ENCODE measurements at places on chromosomes 3 and 15.
A peak's percentile ranks its signal among the peaks of the same experiment; 100 is the strongest.

GRCh38 chr3:151152455-151153079 is 50.4 kb downstream of the GPR171 start:
- DNase-seq = no peak

GRCh38 chr3:52144034-52144795 is 10.0 kb downstream of the POC1A start:
- DNase-seq = peak; percentile 88

DNA sequence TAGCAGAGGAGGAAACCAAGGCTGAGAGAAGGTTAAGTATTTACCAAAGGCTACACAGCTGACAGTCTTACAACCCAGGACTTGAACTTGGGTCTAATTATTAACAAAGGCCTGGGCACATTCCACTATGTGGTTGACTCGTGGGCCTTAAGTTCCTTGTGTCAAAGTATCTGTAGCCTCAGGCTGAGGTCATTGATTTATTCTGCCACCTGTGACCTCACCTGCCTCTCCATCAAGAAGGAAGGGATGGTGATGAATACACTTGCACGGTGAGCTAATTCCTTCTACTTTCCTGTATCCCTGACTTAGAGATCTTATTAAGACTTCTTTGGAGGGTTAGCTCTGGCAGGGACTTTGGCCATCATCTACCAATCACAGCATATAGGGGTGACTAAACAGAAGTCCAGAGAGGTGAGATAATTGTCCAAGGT is 19.9 kb upstream of the LRRC58 start:
- no peak for DNase-seq

GRCh38 chr3:152518346-152518745 is 249.6 kb downstream of the MBNL1 start:
- no peak for DNase-seq

- DNase-seq = no peak
Observed at GRCh38 chr3:129382366-129382765, 46.1 kb downstream of the EFCAB12 start.

- DNase-seq = peak; percentile 88
Observed at GRCh38 chr15:72230197-72231065, 559 bp downstream of the PKM start.

- no peak for DNase-seq
Observed at GRCh38 chr15:50057905-50058639, 61.0 kb downstream of the ATP8B4 start.

- no peak for DNase-seq
Observed at GRCh38 chr3:122948408-122948807, 79.2 kb downstream of the SEMA5B start.

DNA sequence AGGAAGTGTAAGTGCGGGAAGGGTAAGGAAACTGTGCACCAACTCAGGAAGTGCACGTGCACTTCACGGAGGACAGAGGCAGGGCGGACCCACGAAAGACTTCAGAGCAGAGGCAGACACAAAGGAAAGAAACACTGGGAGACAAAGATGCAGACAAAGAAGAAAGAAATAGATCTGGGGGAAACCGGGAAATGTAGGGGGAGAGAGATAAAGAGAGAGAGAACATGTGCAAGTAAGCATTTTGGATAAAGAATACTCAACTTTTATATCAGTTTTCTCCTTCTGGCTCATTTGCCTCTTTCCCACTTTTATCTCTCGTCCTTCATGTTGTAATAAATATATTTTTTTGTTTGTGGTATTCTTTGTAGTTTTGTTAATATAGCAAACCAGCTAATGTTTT is 204.2 kb downstream of the WDR72 start:
- DNase-seq = no peak

GRCh38 chr15:51368751-51369450 is 27.4 kb downstream of the GLDN start:
- no peak for DNase-seq

GRCh38 chr15:89104172-89104564 is 15.9 kb downstream of the ABHD2 start:
- no peak for DNase-seq

- no peak for DNase-seq
Observed at GRCh38 chr3:48697952-48698351, 12.2 kb upstream of the NCKIPSD start.

GRCh38 chr3:13172644-13173013 is 99.4 kb upstream of the IQSEC1 start:
- DNase-seq = no peak

DNA sequence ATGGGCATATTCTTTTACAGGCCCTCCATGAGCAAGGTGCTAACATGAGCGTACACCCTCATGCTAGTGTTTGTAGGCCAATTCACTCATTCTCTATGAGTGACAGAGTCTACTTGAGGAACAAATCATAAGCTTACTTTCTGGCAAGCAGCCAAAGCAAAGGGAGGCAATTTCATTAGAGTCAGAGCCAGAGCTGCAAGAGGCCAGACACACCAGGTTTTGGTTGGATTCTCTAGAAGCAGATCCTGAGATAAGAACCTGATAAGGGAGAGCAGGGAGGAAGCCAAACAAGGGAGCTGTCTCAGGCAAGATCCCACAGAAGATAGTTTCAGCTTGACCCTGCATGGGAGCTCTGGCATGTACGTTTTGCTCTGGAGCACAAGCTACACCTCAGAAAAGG is 214.1 kb upstream of the CTNNB1 start:
- DNase-seq = no peak

DNA sequence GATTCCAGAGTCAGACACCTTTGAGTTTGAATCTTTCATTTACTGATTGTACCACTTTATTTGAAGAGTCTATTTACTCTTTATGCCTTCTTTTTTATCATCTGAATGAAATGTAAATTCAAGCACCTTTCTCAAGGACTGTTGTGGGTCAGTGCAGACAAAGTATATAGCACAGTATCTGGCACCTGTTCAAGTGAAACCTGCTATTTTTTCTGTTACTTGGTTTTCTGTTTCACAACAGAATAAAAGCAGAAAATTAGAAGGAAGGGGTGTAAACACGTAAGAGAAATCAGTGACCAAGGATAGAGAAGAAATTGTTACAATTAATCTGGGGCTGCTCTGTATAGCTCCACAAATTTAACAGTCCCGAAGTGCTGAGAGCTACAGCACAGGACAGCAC is 357.4 kb downstream of the RSL24D1 start:
- no peak for DNase-seq

DNA sequence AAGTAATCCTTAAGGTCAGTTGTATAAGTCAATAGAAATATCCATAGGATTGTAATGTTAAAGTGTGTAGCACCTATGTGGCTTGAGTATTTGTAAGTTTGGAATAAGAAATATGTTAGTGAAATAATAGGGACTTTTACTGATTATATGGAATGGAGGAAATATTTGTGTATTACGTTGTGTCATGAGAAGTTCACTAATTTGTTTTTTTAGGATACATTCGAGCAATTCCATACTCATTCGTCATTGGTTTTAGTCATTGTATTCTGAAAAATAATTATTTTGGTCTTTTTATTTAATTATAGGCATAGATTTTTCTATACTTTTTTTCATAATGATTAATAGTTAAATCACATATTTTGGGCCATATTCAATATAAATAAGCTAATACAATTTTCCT is 21.0 kb downstream of the MBNL1 start:
- no peak for DNase-seq

GRCh38 chr3:5301651-5302297 is 114.3 kb downstream of the EDEM1 start:
- no peak for DNase-seq

DNA sequence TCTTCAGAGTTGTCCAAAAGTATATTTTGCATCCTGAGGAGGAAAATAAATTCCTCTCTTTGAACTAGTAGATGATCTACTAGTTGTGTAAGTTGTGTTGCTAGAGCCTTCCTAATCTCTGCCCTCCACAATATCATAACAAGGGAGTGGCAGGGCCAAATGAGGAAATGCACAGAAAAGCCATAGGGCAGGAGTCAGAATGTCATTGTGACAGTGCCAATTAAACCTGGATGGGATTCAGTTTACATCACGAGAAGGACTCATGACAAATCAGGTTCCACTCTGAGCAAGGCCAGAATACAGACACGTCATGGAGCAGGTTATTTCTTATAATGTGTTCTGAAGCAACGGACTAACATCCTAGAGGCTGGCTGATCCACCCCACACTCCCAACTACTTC is 483.2 kb downstream of the CNTN6 start:
- no peak for DNase-seq

- no peak for DNase-seq
Observed at GRCh38 chr3:96619475-96619874, 194.9 kb upstream of the EPHA6 start.

- peak; percentile 62 for DNase-seq
Observed at GRCh38 chr15:85408270-85408746, 27.9 kb downstream of the AKAP13 start.

DNA sequence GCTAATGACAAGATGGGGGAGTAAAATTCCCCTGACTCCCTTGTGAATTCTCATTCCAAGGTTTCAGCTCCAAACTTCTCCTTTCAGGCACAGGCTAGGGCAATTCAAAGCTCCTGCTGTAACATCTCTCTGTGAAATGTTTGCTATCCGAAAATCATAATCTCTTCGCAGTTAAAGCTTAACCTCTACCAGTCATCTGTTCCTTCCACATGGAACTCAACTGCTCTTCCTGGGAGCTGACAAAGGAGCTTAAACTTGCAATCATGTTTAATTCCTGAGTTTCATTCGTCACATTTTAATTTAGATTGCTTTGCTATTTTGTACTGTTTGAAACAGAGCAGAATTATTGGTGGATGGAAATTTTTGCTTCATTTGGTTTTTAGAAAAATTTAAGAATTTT is 328.6 kb downstream of the AGBL1 start:
- no peak for DNase-seq

GRCh38 chr3:170476291-170476690 is 57.6 kb downstream of the CLDN11 start:
- no peak for DNase-seq

DNA sequence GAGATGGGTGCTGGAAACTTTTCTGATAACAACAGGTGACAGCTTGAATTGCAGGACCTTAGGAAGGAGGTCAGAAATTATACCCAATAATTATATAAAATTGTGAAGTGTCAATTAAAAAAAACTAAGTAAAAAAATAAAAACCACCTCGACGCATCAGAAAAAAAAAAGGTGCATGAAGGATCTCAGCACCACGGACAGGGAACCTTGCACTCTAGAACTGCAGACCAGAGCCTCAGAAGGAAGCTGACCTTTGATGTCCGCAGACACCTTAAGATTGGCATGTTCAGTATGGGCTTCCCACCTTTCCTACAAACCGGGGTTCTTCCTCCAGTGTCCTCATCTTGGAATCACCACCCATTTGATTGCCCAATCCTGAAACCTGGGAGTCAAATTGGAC is 60.9 kb downstream of the SCN10A start:
- no peak for DNase-seq

- no peak for DNase-seq
Observed at GRCh38 chr3:43190670-43191069, 84.8 kb upstream of the POMGNT2 start.

DNA sequence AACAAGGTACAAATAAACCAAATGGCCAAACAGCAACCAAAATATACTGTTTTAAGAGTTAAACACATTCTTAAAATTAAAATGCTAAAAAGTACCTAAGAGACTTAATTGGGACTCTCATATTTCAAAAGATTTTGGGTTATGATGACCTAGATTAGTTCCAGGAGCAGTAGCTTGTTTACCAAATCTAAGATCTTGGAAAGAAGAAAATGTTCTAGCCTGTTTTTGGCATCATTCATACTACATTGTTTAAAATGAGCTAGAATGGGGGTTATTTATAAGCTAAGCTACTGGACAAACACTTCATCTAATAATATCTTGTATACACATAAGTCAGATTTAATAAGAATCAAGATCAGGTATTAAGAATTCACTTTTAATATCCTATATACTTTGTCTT is 22.8 kb downstream of the ATOSA start:
- DNase-seq = no peak

DNA sequence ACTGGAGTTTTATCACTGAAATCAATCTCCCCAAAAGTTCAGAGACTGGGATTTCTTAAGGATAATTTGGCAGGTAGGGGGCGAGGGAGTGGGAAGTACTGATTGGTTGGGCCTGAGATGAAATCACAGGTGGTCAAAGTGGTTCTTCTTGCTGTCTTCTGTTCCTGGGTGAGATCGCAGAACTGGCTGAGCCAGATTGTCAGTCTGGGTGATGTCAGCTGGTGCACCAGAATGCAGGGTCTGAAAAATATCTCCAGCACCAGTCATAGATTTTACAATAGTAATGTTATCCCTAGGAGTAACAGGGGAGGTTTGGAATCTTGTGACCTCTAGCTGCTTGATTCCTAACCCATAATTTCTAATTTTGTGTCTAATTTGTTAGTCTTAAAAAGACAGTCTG is 86.7 kb upstream of the SLC25A36 start:
- DNase-seq = no peak

DNA sequence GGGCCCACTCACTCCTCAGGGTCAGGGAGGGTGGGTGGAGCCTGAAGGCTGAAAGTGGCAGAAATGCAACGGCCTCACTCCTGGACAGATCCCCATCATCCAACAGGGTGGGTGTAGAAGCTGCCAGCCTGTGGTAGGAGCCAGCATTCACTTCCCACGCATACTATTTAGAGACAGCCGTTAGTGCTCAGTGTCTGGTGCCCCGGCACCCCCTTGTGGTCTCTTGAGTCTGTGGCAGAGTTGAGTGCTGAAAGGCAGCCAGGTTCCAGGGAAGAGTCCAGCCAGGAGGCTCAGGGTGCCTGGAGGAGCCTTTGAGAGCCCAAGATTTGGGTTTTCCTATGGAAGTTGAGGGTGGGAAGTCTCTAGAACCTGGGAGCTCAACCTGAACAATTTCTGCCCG is 2.1 kb upstream of the GNAT1 start:
- peak; percentile 34 for DNase-seq

- DNase-seq = no peak
Observed at GRCh38 chr15:94778840-94779239, 547.5 kb downstream of the MCTP2 start.

Measured in stimulated activated CD4-positive, alpha-beta T cell treated with anti-CD3 and anti-CD28 coated beads, Interleukin-4, amount 100 ng/mL, for 24 hours (primary cell).